Pericardium fibroblast (primary cell): ENCODE measurements at places on chromosomes 7 and 10. TPM values are rescaled to one million over a fixed set of nuclear protein-coding genes. Genes with fewer than 3 reads are reported as not detected.

HMX2 gene
- total RNA-seq = not detected in 2 replicates

FOXI2 gene
- not detected in 2 replicates for total RNA-seq

SYT15 gene
- total RNA-seq = 2.2 and 3.2 TPM in 2 replicates

ZNF117 gene
- 3.0 and 4.8 TPM in 2 replicates for total RNA-seq

TMEM229A gene
- 0.26 and 1.9 TPM in 2 replicates for total RNA-seq

GDF10 gene
- total RNA-seq = under 0.01 TPM in 1 of 2 replicates, not detected in the other
